ENCODE measurements at places on chromosomes 6 and 20.

- no peak for DNase-seq
These were observed 7.2 kb downstream of the FOXC1 start for GRCh38 chr6:1616701-1617463.

DNA sequence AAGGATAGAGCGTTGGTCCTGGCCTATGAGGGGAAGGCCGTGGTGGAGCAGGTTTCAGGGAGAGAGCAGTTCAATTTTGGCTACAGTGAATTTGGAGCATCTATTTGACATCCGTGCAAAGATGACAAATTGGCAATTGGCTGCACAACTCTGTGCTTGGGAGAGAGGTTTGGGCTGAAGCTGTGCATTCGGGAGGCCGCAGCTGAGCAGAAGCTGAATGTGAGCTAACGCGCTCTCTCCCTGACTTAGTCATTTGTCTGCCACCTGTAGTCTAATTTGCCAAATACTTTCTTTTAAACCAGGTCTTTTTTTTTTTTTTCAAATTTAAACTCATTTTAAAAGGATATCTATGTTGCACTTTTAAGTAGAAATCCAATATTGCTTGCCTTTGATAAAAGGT, 78.8 kb downstream of the PHACTR3 start:
- DNase-seq = no peak

GRCh38 chr6:113076116-113076515, 729.0 kb downstream of the RFPL4B start:
- DNase-seq = no peak

DNA sequence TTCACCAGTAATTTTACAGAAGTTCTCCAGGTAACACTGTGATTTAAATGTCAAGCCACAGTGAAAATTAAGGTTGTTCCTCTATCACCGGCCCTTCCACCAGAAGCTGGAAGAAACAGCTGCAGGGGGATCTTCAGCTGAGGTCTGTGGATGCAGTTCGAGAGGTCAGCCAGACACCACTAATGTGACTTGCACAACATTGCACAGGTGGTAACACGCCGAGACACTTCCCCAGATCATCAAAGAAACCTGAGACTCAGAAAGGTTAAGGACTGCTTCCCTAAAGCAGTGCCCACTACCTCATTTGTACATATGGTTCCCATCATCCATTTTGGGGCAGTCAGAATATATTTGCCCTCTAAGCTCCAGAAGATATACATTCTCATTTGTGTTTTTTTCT, 8.1 kb upstream of the SERPINB9 start:
- DNase-seq = no peak

DNA sequence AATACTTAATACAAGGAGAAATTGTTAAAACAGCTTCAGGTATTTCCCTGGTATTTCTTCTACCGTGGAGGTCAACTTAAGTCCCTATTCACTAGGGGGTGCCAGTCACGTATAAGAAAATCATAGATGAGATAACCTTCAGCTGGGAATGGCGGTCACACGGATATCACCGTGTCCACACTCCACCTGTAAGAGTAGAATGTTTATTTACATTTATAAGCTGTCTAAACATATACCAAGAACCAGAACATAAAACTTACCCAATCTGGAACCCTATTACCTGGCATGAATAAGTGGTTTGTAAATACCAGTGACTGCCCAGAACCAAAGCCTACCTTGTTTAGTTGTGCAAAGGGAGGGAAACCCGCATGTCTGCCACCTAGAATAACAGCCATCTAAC, 1.9 kb upstream of the ELOVL4 start:
- no peak for DNase-seq

DNA sequence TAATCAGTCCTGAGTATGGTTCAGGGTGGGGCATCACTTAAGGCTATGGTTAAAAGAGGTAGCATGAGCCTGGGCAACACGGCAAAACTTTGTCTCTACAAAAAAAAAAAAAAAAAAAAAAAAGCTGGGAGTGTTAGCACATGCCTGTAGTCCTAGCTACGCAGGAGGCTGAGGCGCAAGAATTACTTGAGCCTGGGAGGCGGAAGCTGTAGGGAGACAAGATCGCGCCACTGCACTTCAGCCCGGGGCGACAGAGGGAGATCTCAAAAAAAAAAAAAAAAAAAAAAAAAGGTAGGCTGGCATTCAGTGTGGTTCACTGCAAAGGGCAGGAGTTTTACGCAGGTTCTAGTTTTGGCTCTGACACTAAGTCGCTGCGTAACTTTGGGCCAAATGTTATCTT, 15.1 kb downstream of the ELOVL2 start:
- no peak for DNase-seq

DNA sequence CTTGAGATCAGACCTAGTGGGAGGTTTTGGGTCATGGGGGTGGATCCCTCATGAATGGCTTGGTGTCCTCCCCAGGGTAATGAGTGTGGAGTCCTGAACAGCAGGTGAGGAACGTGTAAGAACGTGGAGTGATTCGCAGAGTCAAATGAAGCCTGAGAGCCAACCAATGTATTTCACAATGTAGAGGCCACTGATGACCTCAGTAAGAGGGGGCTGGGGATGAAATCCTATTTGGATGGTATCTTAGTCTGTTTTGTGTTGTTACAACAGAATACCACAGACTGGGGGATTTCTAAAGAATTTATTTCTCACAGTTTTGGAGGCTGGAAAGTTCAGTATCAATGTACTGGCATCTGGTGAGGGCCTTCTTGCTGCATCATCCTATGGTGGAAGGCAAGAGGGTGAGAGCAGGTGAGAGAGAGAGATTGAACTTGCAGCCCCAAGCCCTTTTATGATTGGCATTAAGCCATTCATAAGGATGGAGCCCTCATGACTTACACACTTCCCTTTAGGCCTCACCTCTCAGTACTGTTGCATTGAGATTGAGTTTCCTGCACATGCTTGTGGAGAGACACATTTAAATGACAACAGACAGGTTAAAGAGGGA, 47.3 kb upstream of the HIVEP1 start:
- no peak for DNase-seq

- DNase-seq = no peak
These were observed 125.5 kb downstream of the ANKRD60 start for GRCh38 chr20:58102744-58103516.

- DNase-seq = no peak
These were observed 86.1 kb upstream of the SIRPA start for GRCh38 chr20:1809131-1809572.

DNA sequence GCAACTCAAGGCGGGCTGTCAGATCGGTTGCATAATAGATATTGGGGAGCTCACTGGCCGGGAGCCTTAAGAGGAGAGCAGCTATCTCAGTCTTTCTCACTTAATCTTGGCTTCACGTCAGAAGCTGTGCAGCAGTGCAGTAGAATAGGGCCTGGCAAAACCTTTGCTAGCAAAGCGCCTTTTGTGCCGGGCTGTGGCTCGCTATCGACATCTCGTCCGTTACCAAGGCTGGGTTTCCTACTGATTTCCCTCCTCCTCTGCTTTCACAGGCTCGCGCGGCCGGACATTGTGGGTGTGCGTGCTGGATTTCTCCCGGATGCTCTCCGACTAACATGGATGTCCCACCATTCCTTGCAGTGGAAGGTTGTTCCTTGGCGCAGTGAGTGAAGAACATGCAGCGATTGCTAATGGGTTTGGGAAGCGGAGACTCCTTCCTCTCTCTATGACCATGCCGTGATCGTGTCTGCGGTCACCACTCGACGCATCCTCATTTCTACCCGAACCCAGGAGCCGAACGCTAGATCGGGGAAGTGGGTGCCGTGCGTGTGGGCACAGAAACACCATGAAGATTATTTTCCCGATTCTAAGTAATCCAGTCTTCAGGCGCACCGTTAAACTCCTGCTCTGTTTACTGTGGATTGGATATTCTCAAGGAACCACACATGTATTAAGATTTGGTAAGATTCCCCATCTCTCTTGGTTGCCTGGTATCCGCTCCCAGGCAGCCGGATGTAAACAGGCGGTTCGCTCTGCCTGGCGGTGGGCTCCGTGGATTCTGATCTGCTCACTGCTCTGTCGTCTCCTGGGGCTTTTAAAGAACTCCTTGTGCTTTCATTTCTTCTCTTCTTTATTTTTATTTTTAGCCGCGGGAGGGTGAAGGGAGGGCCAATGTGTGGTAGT, 5.5 kb downstream of the GRIK2 start:
- no peak for DNase-seq

- no peak for DNase-seq
These were observed 39.4 kb upstream of the CCN6 start for GRCh38 chr6:112014483-112014882.

- DNase-seq = no peak
These were observed 2.2 kb upstream of the FAM162B start for GRCh38 chr6:116767715-116768114.

DNA sequence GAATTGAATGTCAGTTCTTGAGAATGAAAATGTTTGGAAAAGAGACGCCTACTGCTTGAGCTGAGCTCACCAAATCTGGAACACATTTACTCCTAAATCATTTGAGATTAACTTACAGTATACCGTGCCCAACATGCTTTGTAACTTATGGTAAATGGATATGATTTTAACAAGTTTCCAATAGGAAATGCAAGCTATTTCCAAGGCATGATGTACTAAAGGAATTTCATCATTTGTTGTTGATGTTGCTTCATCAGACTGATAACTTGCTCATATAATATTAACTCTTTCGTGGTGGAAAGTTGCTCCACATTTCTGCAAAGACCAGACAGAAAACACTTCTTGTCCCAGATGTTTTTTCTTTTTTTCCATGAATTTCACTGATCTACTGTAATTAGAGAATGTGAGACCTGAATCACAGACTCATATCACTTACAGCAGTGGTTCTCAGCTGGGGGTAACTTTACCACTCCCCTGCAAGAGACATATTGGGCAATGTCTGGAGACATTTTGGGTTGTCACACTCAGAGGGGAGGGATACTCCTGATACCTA, 116.6 kb upstream of the TRAF3IP2 start:
- no peak for DNase-seq

GRCh38 chr6:12115492-12115891, 103.4 kb downstream of the HIVEP1 start:
- DNase-seq = no peak

DNA sequence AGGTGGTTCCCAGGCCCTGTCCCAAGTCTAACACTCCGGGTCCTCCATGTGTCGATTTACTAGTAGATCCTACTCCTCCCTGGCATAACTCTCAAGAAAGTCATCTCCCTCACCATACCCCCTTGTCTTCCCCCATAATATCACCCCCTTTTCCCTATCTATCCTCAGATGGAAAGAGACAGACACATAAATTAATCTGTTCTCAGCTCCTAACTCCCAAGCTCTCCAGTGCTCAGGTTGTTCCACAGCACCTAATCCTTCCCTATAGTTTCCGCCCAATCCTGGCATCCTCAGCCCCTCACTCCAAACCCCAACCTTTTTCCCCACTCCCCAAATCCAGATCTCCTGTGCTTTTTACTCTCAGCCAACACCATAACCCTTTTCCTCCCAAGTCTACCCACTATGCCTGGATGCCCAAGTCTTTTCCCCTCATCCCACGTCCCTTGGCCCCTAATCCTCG, 808 bp downstream of the ILRUN start:
- no peak for DNase-seq

- no peak for DNase-seq
These were observed 18.7 kb upstream of the NRSN1 start for GRCh38 chr6:24107294-24107693.

DNA sequence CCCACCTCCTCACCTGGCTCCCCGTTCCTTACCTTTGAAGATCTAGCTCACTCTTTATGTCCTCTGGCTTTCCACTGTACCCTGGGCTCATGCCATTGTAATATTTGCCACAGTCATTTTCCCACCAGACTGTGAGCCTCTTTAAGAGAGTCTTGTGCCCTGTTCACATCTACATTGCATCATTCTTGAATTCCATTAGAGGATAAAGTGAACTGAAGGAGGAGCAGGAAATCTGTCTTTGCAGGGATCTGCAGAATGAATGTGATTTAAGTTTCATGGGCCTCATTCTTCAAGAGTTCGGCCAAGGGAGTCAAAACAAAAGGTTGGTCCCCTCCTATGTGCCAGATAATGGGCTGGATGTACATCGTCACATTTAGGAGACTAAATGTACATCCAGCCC, 272.6 kb upstream of the CITED2 start:
- DNase-seq = no peak

Data from GM12892 (cell line).